ENCODE measurements at places on chromosomes 2 and 18. TPM values are rescaled to one million over a fixed set of nuclear protein-coding genes. Genes with fewer than 3 reads are reported as not detected.

The GALNT5 gene
- total RNA-seq: 0.08 TPM

The ZNF514 gene
- total RNA-seq: 20.5 TPM

The DTNA gene
- 0.77 TPM for total RNA-seq

The CD28 gene
- 0.21 TPM for total RNA-seq

The TTC39C gene
- 14.8 TPM for total RNA-seq

The SPATA3 gene
- not detected for total RNA-seq

The TTN gene
- total RNA-seq: 0.13 TPM

The TCF23 gene
- 0.03 TPM for total RNA-seq

The PLCD4 gene
- total RNA-seq: 12.9 TPM

The CELF4 gene
- total RNA-seq: not detected

The RAD51AP2 gene
- total RNA-seq: not detected

The SETBP1 gene
- total RNA-seq: 0.23 TPM

The CFAP65 gene
- total RNA-seq: 0.33 TPM

The SLC5A7 gene
- total RNA-seq: not detected

The KCNG2 gene
- not detected for total RNA-seq

The SRD5A2 gene
- not detected for total RNA-seq

The ANTXR1 gene
- total RNA-seq: 132 TPM

The CKAP2L gene
- total RNA-seq: 27.0 TPM

The KIF5C gene
- 1.6 TPM for total RNA-seq

The CHRND gene
- total RNA-seq: not detected

The ALMS1 gene
- total RNA-seq: 19.5 TPM

The UPP2 gene
- total RNA-seq: not detected

The C2orf80 gene
- total RNA-seq: not detected

The KLHL29 gene
- total RNA-seq: 7.7 TPM

The DSG4 gene
- not detected for total RNA-seq

The TXNDC2 gene
- 0.90 TPM for total RNA-seq

The NAT8 gene
- not detected for total RNA-seq

The MPHOSPH10 gene
- total RNA-seq: 34.1 TPM

The B3GNT2 gene
- 14.1 TPM for total RNA-seq

The CD8B2 gene
- not detected for total RNA-seq

The SPC25 gene
- total RNA-seq: 21.1 TPM

The STPG4 gene
- total RNA-seq: 0.36 TPM

The C2orf42 gene
- 15.4 TPM for total RNA-seq

The CAD gene
- 76.7 TPM for total RNA-seq

The GPR39 gene
- 9.0 TPM for total RNA-seq

The ATF2 gene
- 61.8 TPM for total RNA-seq

The AGXT gene
- total RNA-seq: 0.36 TPM

The ZNF804A gene
- 2.2 TPM for total RNA-seq

The GAREM1 gene
- 4.7 TPM for total RNA-seq

The SCN9A gene
- total RNA-seq: 0.10 TPM
